Mesenchymal stem cell (in vitro differentiated cells and primary cell): ENCODE measurements at places on chromosomes 1 and 21.

DNA sequence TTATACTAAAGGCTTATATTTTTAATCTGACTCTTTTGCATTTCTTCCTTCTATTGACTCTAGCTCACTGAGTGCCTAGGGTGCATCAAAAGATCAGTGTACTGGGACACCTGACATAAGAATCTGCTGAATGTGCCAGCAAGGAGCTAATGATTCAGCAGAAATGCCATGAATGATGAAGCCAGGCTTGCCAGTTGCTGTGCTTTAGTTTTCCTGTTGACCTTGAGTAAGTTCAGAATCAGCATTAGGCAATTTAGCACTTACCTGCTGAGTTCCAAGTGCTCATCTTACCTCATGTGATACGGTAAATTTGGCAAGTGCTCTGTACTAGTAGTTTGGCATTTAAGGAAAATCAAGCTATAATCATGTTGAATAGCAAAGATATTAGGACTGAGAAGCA, 523.2 kb upstream of the B3GALT2 start:
- no peak for DNase-seq

- DNase-seq: peak; percentile 11
These were observed 172.2 kb upstream of the IRF2BP2 start for GRCh38 chr1:234782105-234782751.

GRCh38 chr1:2814511-2815075, 13.1 kb upstream of the TTC34 start:
- no peak for DNase-seq

DNA sequence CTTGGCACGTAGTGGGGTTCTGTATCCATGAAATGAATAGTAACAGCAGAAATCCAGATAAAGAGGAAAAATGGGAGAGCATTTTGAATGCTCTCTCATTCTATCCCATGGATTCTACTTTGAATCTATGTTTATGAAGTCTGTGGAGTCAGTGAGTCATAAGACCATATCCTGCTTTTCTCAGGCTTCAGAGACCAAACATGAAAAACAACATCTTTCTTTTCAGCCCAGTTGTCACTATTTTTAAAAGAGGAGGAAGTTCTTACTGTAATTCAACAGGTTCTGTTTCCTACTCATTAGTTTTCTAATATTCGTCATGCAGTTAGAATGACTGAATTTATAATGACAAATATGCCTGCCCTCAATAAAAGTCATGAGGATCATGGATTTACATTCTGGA, 39.4 kb upstream of the CD55 start:
- DNase-seq: peak; percentile 46

- DNase-seq: no peak
These were observed 167.2 kb downstream of the CRB1 start for GRCh38 chr1:197435224-197435623.

GRCh38 chr1:10969267-10969970, 43.0 kb upstream of the TARDBP start:
- no peak for DNase-seq

GRCh38 chr1:213286235-213286634, 235.2 kb downstream of the RPS6KC1 start:
- no peak for DNase-seq

GRCh38 chr1:183926983-183927382, 110.5 kb downstream of the COLGALT2 start:
- peak; percentile 74 for DNase-seq

GRCh38 chr1:153623101-153623500, 4.2 kb downstream of the S100A13 start:
- DNase-seq: no peak

- DNase-seq: no peak
These were observed 309.7 kb upstream of the ZRANB2 start for GRCh38 chr1:71390518-71390917.

GRCh38 chr21:44887807-44888580, 14.5 kb upstream of the PTTG1IP start:
- DNase-seq: no peak
